Stimulated activated CD4-positive, alpha-beta T cell treated with anti-CD3 and anti-CD28 coated beads, Interleukin-4, amount 100 ng/mL, for 48 hours (primary cell): ENCODE measurements at places on chromosomes 12 and 14.
A peak's percentile ranks its signal among the peaks of the same experiment; 100 is the strongest.

DNA sequence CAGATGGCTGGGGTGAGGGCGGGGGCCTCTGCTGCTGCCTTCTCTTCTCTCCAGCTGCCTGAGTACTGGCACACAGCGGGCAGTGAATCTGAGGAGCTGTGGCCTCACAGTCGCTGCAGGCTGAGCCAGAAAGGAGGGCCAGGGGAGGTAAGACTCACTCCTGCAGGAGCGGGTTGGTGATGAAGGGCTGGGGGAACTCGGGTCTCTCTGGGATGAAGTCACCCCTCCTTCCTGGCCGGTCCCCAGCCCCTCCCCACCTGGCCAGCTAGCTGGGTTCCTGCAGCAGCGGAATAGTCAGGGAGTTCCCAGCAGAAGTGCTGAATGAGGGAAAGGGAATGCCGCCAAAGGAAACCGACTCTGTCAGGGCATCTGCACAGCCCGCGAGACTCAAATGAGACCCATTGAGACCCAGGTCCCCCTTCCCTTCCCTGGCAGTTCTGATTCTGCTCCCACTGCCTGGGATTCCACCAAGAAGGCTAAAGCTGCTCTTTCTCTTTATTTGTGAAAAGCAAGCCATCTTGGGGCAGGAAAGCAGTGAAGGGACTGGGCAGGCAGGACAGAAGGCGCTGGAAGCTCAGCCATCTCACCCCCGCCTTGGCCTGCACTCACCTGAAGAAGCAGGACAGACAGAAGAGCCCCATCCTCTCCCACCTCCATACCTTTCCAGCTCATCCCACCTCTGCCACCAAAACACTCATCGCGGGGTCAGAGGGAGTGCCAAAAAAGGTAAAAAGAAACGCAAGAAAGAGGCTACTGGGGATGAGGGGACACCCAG, 5.3 kb downstream of the NGB start:
- DNase-seq, result no peak

DNA sequence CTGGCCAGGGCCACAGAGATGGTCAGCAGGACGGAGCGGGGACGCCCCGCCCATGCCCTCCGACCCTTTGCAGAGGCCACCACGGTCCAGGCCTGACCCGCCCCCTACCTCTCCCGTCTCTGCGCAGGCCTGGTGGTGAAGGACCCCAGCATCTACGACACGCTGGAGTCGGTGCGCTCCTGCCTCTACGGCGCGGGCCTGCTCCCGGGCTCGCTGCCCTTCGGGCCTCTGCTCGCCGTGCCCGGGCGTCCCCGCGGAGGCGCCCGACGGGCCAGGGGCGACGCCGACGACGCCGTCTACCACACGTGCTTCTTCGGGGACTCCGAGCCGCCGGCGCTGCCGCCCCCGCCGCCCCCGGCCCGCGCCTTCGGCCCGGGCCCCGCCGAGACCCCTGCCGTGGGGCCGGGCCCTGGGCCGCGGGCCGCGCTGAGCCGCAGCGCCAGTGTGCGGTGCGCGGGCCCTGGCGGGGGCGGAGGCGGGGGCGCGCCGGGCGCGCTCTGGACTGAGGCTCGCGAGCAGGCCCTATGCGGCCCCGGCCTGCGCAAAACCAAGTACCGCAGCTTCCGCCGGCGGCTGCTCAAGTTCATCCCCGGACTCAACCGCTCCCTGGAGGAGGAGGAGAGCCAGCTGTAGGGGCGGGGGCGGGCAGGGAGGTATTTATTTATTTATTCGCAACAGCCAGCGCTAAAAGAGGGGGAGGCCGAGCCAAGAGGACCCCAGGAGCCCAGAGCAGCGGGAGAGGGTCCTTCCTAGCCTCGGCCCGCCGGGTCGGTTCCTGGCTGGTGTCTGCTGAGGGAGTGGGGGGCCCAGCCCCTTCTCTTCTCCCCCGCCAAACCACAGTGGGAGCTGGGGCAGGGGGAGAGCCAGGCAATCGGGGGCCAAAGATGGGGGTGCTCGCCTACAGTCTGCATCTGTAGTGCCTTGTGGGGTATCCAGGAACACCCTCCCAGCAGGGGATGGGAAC, 8.1 kb downstream of the TAMALIN start:
- DNase-seq, result no peak

- no peak for DNase-seq
These were observed 53.1 kb downstream of the LIN7A start for GRCh38 chr12:80884651-80885050.

DNA sequence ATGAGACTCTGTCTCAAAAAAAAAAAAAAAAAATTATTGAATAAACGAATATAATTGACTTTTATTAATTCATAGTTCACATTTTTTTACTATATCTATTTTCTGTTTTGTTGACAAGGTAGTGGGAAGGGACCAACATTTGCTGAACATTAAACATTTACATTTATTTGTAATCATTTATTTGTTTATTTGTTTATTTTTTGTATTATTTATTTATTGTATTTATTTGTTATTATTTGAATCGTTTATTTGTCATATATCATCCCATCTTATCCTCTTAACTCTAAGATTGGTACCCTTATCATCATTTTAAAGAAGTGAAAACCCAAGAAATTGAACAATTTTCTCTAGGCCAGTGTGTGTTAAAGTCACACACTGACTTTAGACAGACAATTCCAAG, 101.5 kb downstream of the SYT1 start:
- DNase-seq, result no peak

DNA sequence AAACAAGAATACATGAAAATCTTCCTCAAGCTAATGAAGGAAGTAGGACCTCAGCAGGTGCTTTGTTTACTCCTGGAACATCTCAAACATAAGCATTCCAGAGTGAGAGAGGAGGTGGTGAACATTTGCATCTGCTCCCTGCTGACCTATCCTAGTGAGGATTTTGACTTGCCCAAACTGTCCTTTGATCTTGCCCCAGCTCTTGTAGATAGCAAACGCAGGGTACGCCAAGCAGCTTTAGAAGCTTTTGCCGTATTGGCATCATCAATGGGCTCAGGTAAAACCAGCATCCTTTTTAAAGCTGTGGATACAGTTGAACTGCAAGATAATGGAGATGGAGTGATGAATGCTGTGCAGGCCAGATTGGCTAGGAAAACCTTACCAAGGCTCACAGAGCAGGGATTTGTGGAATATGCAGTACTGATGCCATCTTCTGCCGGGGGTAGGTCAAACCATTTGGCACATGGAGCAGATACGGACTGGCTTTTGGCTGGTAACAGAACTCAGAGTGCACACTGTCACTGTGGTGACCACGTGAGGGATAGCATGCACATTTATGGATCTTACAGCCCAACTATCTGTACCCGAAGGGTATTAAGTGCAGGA, 1.9 kb downstream of the TOGARAM1 start:
- DNase-seq, result no peak

DNA sequence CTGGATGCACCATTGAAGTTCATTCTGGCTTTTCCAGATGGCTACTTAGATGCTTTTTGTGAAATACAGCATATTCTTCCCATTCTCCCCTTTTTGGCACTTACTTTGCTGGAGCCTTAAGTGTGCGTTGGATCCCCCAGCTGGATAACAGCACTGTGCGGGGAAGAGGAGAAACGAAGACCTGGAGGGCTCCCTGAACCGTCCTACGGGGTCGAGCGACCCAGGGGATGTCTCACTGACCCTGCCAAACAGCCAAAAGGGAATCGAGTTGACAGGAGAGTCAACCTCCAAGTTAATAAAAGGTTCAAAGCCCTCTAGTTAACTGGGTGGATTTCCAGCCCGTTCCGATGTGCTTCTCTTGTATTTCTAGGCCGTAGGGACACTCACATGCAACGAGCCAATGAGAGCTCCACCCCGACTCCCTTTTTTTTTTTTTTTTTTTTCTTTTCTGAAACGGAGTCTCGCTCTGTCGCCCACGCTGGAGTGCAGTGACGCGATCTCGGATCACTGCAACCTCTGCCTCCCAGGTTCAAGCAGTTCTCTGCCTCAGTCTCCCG, 1.0 kb upstream of the CAMKK2 start:
- DNase-seq, result peak; percentile 67

DNA sequence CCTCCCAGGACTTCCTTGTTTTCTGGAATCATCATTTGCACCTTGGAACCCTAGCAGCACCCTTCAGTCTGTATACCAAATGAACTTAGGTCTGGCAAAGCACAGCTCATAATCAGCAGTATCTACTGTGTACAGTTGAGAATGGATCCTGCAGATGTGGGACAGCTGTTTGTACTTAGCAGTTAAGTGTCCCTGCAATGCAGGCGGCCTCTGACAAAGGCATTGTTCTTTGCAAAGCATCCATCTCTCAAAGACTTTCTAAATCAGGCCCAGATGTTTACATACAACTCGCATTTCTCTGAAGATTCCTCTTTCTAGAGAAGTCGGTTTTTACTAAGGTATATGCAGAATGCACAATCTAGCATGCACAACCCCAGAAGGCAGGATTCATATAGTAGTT, 170.5 kb upstream of the RBM19 start:
- DNase-seq, result no peak

DNA sequence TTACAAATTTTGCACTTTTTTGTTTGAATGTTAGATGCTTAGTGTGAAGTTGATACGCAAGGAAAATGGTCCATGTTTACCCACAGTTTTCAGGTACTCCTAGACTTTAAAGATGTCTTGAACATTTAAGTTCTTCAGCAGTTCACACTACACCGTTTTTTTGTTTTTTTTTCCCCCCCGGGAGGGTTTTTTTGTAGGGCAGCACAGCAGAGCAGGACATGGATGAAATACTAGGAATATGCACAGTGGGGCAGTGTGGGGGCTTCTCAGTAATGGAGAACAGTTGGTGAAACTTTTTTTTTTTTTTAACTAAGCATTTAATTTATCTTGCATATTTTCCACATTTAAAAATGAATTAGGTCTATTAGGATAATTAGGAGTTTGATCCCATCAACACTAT, 4.9 kb downstream of the RAN start:
- no peak for DNase-seq

GRCh38 chr14:101884934-101885576, 79.3 kb upstream of the DYNC1H1 start:
- DNase-seq, result no peak

DNA sequence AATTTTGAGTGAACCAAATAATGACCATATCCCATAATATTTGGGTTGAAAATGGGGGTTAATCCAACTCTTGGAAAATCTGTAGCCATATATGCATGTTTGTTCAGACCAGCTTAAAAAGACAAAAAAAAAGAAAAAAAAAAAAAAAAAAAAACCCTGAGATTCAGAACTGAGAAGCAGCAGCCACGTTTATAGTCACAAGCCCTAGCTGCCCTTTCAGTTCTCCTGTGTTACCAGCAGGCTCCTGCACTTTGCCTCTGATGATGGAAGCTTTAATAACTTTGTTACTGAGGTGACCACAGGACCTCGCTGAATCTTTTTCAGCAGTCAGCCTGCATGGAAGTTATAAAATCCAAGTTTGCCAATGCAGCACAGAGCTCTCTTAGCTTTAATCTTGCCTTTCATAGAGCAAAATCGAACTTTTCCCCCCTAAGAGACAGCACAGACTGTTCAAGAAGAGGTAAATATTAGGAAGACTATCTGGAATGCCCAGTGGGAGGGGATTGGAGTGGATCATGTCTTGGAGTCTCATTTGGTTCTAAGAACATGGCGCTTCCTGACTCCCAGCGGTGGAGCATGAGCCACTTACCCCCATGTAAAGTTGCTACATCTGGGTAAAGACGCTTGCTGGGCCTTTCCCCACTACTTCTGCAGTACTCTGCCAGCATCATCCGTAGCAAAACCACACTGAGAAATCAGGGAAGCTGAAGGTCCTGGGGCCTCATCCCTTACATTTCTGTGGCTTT, 20.6 kb downstream of the GNG2 start:
- DNase-seq, result no peak

- DNase-seq, result no peak
These were observed 19.4 kb upstream of the SELPLG start for GRCh38 chr12:108653082-108653516.

DNA sequence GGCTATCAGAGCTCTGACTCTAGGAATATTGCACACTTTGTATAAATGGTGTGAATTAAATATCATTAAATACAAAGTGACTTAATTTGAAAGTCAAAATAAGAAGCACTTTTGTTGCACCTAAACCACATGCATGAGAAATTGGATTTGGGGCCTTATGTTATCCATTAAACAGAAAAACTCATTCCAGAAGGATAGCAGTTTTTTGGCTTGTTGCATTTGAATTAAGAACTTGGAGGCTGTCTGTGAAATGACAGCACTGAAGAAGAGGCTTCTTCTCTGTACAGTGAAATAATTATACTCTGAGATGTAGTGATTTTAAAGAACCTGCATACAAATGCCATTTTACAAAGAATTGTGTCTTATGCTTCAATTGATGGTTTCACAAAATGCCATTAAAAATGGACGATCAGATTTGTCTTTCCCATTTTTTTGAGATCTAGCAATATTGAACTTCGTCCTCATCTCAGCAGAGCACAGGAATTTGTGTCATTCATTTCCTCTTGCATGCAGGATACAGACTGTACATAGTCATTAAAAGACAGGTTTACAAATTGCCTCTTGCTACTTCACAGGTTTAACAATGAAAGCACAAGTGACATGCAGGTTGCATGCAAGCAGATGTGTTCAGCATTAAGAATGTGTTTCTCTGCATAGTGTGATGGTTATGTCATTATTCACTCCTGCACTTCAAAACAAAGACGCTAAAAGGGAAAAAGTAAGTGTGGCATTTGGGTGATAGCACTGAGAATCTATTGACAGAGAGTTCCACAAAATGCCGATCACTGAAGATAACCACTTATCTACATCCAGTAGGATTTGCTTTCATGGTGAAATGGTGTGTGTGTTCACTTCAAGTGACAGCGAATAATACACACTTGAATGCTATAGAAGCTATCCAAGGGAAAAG, 35.9 kb upstream of the PYGL start:
- no peak for DNase-seq

DNA sequence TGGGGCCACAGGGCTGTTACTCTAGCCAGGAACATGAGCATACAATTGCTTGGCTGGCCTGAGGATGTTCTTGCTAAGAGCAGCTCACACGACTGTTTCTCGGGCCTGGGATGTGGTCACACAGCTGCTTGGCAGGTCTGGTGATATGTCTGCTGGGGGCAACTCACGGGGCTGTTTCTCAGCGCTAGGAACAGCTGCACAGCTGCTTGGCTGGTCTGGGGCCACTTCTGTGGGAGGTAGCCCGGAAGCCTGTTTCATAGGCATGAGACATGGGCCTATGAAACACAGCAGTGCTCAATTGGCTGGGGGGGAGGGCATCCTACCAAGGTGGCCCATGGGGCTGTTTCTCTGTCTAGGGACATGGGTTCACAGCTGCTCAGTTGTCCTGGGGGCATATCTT, 73.4 kb upstream of the DDHD1 start:
- DNase-seq, result no peak

DNA sequence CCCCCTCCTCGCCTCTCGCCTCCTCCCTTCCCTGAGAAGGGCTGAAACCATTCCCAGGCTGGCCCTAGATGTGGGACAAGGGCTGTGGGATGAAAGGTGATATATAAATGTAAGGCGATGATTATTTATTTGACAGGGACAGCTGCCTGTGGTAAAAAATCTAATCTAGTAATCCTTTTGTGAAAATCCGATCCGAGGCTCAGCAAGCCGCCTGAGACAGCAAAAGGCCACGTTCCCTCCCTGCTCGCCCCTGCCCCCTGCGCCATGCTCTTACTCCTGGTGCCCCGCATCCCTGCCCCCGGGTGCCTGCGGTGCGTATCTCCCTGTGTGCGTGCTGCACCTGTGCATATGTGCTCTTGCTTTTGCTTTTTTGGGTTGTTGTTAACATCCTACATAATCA, 65.2 kb downstream of the TSPAN9 start:
- no peak for DNase-seq
